Activated naive CD8-positive, alpha-beta T cell treated with anti-CD3 and anti-CD28 coated beads, Interleukin-2, amount 10 ng/mL, durations not matched to agents 7 days and 5 days (primary cell): ENCODE measurements at places on chromosomes 13 and 19. TPM values are rescaled to one million over a fixed set of nuclear protein-coding genes. Genes with fewer than 3 reads are reported as not detected.

The CDX2 gene
- not detected for total RNA-seq

The C1QTNF9B gene
- total RNA-seq: not detected

GRCh38 chr19:3178377-3178972 lies at the start of gene S1PR4:
Gene S1PR4 (plus strand): TSS chr19:3178769. CDS start chr19:3178793, 24 bp downstream.
- H3K27ac ChIP-seq: peak within 1 kb of the TSS; percentile 99
- H3K27me3 ChIP-seq: no peaks in the 10 kb centered on the region
- H3K4me1 ChIP-seq: peaks cover 21% of the 10 kb centered on the region
- peaks cover 24% of the 10 kb centered on the region for H3K36me3 ChIP-seq
- peak; percentile 83 for DNase-seq

DNA sequence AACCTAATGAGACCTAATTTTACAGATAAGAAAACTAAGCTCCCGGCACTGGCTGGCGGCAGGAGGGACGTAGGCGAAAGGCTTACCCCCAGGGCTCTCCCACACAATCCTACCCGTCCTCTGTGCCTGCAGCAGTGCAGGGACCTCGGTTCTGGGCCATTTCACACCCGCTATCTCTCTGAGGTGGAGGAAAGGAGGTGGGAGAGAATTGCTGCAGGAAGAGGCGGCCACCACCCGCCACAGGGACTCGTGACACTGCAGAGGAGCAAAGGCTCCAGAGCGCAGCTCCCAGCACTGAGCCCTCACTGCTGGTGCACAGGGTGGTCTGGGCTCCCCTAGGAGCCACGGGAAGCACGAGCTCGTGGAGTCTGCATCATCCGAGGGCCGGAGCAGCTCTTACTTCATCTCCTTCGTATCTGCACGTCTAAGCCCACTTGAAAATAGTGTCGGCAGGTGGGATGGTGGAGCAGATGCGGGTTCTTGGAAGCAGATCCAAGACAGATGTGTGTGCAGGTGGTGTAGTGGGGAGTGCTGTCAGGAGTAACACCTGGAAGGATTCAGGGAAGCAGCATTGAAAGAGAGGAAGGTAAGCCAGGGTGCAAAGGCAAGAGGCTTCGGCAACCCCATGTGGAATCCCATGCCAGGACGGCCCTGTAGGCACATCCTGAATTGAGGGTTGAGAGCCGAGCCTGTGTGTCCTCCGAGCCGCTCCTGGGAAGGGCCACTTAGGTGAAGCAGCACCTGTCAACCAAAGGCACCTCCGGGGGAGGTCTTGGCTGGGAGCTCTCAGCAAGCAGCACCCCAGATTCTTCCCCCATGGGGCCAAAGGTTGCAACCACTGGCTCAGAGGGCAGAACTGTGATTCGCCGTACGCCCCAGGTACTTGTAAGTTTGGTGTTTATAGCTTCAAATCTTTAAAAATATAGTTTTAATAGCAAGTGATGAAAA lies 115.8 kb upstream of the SPACA7 start:
- peaks cover 7% of the 10 kb centered on the region for H3K27me3 ChIP-seq
- no peaks in the 10 kb centered on the region for H3K36me3 ChIP-seq
- DNase-seq: no peak
- no peak overlapping the region for H3K4me3 ChIP-seq

DNA sequence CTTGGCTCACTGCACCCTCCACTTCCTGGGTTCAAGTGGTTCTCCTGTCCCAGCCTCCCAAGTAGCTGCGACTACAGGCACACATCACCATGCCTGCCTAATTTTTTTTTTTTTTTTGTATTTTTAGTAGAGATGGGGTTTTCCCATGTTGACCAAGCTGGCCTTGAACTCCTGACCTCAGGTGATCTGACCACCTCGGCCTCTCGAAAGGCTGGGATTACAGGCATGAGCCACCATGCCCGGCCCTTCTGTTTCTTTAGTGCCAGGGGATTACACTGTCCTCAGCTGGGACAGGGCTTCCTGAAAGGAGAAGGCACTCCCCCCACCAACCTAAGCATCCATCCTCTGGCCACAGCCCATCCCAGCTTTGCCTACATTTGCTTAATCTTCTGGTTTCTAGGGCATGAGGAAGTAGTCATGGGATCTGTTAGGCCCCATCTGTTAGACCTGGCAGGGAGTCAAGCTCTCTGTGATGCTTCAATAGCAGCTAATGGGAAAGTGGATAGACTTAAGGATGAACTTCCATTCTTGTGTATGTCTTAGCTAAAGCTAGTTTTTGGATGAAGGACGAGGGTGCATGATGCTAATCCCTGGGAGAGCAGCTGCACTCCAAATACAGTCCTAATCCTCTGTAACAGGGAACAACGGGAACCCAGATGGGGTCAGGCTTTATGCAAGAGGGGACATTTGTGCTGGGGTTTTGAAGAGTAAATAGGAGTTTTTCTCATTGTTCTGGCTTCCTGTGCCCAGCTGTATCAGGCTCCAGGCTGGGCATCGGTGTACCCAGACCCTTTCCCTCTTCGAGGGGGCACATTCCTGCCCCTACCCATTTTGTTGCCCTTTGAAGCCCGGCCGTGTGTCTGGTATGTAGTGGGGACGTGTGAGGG lies 2.6 kb downstream of the VAV1 start:
- no peak for DNase-seq
- H3K4me1 ChIP-seq: peaks cover 45% of the 10 kb centered on the region
- no peaks in the 10 kb centered on the region for H3K27me3 ChIP-seq
- H3K36me3 ChIP-seq: peaks cover 42% of the 10 kb centered on the region
